ENCODE measurements at places on chromosomes 12 and 14. TPM values are rescaled to one million over a fixed set of nuclear protein-coding genes. Genes with fewer than 3 reads are reported as not detected.

DNA sequence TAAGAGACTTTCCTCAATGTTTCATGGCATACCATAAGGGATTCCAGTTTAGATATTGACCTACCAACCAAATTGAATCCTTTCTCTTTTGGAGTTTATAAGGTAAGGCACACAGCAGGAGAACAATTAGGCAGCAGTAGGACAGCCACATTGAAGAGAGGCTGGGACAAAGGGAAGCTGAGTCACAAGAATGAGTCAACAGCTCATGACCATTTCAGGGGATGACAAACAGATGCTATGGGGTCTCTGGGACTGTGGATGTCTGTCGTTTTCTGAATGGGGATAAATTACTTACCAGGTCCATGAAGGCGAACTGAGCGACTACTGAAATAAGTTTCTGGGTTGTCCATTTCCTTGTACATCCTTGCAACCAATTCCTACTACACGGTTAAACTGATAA is 48.6 kb upstream of the E2F7 start:
- no peaks in the 10 kb centered on the region for H3K36me3 ChIP-seq
- H3K27me3 ChIP-seq: no peaks in the 10 kb centered on the region
- no peak for DNase-seq
- H3K4me3 ChIP-seq: no peak overlapping the region

- peaks cover 9% of the 10 kb centered on the region for H3K4me1 ChIP-seq
- H3K36me3 ChIP-seq: no peaks in the 10 kb centered on the region
- DNase-seq: no peak
- no peak overlapping the region for H3K4me3 ChIP-seq
These were observed 418 bp upstream of the CISTR start for GRCh38 chr12:53752192-53752601.

DNA sequence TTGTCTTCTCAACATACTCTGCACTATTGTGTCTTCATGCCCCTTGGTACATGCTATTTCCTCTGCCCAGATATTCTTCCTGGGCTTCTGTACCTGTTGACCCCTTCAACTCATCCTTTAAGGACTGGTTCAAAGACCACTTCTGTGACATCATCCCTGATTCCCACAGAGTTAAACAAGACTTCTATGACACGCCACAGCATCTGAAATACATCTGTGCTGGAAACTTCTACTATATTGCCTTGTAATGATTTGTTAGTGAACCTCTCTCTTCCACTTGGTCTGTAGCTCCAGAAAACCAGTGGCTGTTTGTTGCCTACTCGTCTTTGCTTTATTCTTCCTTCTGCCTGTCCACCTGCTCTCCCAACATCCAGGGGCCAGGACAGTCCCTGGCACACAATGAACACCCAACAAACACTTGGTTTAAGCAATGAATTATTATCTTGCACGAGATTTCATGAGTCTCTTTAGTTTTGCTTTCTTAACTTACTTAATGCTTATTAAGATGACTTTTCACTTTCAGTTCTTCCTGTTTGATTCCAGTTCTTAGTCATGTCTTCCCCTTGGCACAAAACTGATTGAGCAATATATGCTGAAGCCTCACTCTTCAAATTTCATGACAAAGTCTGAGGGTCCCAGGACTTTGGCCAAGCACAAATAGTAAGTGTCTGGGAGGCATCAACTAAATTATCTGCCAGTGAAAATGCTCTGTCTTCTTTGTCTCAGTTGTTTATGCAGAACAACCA is 485.9 kb downstream of the APAF1 start:
- H3K4me3 ChIP-seq: no peak overlapping the region
- no peak for DNase-seq
- peaks cover 22% of the 10 kb centered on the region for H3K27me3 ChIP-seq
- no peak overlapping the region for H3K27ac ChIP-seq

- peak overlapping the region; percentile 94 for H3K27ac ChIP-seq
- no peaks in the 10 kb centered on the region for H3K36me3 ChIP-seq
- no peaks in the 10 kb centered on the region for H3K27me3 ChIP-seq
- no peak overlapping the region for H3K4me3 ChIP-seq
These were observed 11.6 kb downstream of the FGD6 start for GRCh38 chr12:95205685-95206084.

HOXC6 gene
- total RNA-seq: 3.1 TPM

DNA sequence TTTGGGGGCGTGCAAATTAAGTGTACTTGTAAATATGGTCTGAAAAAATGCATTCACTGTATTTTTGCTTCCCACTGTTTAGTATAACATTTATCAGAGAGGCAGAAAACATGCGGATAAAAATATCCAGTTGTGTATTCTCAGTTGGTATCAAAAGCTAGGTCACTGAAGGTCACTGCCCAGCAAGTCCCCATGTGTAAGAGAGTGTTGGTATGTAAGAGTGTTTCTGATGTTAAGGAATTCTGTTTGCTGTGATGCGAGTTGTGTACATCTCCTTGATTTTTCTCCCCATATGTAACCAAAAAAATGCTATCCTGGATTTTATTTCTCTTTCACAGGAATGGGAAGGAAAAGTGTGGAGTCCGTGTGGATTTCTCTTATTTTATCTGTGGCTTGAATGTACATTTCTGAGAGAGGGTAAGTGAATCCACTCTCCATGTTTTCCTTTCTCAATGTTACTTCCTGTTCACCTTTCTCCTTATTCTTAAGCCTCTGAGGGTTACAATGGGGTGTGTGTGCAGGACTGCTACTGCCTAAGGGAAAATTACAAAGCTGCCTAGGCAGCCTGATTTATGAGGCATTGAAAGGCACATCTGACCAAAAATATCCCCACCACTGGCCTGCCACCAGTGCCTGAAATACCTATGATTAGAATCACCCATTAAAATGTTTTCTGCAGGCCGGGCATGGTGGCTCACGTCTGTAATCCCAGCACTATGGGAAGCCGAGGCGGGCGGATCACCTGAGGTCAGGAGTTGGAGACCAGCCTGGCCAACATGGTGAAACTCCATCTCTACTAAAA is 97.9 kb upstream of the USP44 start:
- no peaks in the 10 kb centered on the region for H3K36me3 ChIP-seq
- no peaks in the 10 kb centered on the region for H3K27me3 ChIP-seq
- peak; percentile 64 for DNase-seq
- peaks cover 8% of the 10 kb centered on the region for H3K4me1 ChIP-seq
- no peak overlapping the region for H3K4me3 ChIP-seq

COX6A1 gene
- 464 TPM for total RNA-seq

- DNase-seq: no peak
- no peaks in the 10 kb centered on the region for H3K36me3 ChIP-seq
- H3K27ac ChIP-seq: peak overlapping the region; percentile 99
- peak overlapping the region; percentile 88 for H3K4me3 ChIP-seq
These were observed 9.8 kb downstream of the RARG start for GRCh38 chr12:53222170-53222721.

- no peaks in the 10 kb centered on the region for H3K4me1 ChIP-seq
- no peaks in the 10 kb centered on the region for H3K36me3 ChIP-seq
- H3K27ac ChIP-seq: no peak overlapping the region
- H3K27me3 ChIP-seq: no peaks in the 10 kb centered on the region
- H3K4me3 ChIP-seq: no peak overlapping the region
- DNase-seq: no peak
These were observed 293.0 kb upstream of the NAV3 start for GRCh38 chr12:77537663-77538062.

SIRT4 gene
- total RNA-seq: 2.8 TPM

DNA sequence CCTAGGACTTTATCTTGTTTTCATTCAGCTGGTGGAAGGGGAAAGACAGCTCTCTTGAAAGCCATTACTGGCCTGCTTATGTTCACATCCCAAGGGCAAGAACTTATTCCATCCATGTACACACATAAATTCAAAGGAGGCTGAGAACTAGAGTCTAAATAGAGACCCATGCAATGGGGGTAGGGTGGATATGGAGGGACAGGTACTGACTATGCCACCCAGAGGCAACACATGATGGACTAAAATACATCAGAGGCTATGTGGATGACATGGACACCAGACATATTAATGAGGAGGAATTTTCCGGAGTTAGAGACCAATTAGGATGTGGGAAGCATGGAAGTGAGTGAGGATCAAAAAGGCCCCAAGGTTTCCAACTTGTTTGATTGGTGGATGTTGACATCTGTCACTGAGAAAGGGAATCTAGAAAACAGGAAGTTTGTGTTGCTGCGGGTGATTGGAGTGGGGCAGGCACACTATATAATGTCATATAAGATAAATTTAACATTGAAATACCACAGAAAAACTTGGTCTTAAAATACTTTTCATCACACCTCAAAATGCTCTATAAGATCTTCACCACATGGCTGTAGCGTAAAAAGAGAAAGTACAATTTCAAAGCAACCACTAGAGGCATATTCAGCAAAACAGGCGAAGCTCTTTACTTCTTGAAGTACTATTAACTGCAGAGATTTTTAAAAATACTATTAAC is 130.4 kb downstream of the GRIP1 start:
- H3K4me3 ChIP-seq: no peak overlapping the region
- H3K36me3 ChIP-seq: no peaks in the 10 kb centered on the region
- no peaks in the 10 kb centered on the region for H3K4me1 ChIP-seq
- H3K27me3 ChIP-seq: peaks cover 19% of the 10 kb centered on the region
- H3K27ac ChIP-seq: no peak overlapping the region

GRCh38 chr12:3797531-3798048 is 44.7 kb upstream of the CRACR2A start:
- H3K4me3 ChIP-seq: no peak overlapping the region
- H3K36me3 ChIP-seq: no peaks in the 10 kb centered on the region
- H3K4me1 ChIP-seq: no peaks in the 10 kb centered on the region
- peaks cover 10% of the 10 kb centered on the region for H3K27me3 ChIP-seq
- no peak overlapping the region for H3K27ac ChIP-seq

- H3K4me1 ChIP-seq: no peaks in the 10 kb centered on the region
- H3K4me3 ChIP-seq: no peak overlapping the region
- no peaks in the 10 kb centered on the region for H3K36me3 ChIP-seq
- no peak overlapping the region for H3K27ac ChIP-seq
- H3K27me3 ChIP-seq: no peaks in the 10 kb centered on the region
These were observed 52.1 kb upstream of the PPFIA2 start for GRCh38 chr12:81811061-81811777.

DNA sequence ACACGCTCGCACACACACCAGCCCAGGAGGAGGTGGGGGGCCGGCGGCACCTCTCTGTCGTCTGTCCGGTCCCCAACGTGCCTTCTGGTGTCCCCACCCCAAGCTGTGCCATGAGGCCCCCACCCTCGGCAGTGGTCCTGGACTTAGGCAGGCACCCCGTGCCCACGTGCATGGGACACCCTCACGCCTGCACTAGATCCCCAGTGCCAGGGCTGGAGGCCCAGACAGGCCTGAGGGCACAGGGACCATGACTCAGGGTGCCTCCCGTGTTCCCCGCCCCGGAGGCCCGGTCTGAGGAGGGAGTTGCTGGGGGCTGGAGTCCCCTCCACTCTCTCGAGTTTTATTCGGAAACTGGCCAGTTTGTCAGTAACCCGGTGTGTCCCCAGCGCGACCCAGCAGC is 38.8 kb downstream of the LRCOL1 start:
- no peaks in the 10 kb centered on the region for H3K4me1 ChIP-seq
- no peaks in the 10 kb centered on the region for H3K27me3 ChIP-seq
- peaks cover 15% of the 10 kb centered on the region for H3K36me3 ChIP-seq
- no peak overlapping the region for H3K27ac ChIP-seq
- no peak for DNase-seq

TMEM52B gene
- not detected for total RNA-seq

GRCh38 chr14:94059998-94060397 is 21.0 kb downstream of the DDX24 start:
- no peaks in the 10 kb centered on the region for H3K4me1 ChIP-seq
- no peaks in the 10 kb centered on the region for H3K27me3 ChIP-seq
- no peak overlapping the region for H3K27ac ChIP-seq
- peaks cover 51% of the 10 kb centered on the region for H3K36me3 ChIP-seq

DNA sequence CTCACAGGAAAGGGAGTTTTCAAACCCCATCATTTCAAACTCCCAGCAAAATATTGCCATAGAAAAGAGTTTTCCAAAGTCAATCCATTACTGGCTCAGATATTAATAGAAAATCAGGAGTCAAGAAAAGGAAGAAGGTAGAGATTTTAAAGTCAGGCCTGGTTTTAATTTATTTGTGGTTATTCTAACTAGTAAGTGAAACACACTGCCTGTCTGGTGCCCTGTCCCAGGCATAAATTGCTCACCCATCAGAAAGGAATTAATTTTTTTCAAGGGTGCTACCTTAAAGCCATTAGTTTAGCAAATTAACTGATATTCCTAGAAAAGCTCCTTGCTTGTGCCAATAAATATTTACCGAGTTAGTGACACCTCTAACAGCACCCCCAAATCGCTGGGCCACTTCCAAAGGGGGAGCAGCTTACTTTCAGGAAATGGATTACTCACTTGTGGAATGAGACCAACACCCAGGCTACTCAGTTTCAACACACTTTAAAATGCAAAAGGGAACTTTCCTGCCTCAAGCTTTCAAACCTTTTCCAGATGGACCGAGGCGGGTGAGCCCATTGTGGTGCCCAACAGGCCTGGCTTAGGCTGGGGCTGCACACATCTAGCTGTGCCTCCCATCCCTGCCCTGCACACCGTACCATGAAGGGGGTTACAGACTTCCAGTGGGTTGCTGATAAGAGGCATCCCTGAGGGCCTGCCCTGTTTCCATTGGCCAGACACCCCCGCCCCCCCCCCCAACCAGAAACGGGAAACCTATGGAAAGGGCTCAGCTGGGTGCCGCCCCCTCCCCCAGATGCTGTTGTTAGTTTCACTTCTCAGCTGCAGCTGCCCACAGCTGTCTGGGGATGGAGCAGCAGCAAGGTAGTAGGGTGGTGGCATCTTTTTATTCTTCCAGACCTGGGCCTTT is 117.2 kb downstream of the SAMD4A start:
- H3K27ac ChIP-seq: no peak overlapping the region
- no peak overlapping the region for H3K4me3 ChIP-seq

GRCh38 chr14:59296508-59296907 is 108.0 kb downstream of the DAAM1 start:
- no peaks in the 10 kb centered on the region for H3K4me1 ChIP-seq
- DNase-seq: no peak
- no peak overlapping the region for H3K4me3 ChIP-seq

DNA sequence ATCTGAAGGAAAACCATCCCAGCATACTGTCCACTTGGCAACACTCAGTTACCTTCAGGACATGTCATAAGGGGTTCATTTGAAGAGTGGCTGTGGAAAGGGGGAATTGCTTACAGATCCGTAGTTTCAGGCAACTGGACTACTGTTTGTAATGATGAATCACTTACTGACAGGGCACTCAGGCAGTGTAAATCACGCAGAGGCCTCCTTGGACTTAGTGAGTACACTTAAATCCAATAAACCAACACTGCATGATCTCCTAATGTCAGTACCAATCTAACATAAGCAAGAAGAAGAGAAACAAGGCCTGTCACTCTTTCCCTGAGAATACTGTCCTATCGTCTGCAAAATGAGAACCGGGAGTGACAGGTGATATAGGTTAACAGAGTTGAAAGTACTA is 104.8 kb downstream of the TRAFD1 start:
- no peak overlapping the region for H3K4me3 ChIP-seq
- DNase-seq: no peak
- H3K27me3 ChIP-seq: no peaks in the 10 kb centered on the region
- H3K36me3 ChIP-seq: peaks cover 26% of the 10 kb centered on the region
- H3K4me1 ChIP-seq: no peaks in the 10 kb centered on the region
- no peak overlapping the region for H3K27ac ChIP-seq

DNA sequence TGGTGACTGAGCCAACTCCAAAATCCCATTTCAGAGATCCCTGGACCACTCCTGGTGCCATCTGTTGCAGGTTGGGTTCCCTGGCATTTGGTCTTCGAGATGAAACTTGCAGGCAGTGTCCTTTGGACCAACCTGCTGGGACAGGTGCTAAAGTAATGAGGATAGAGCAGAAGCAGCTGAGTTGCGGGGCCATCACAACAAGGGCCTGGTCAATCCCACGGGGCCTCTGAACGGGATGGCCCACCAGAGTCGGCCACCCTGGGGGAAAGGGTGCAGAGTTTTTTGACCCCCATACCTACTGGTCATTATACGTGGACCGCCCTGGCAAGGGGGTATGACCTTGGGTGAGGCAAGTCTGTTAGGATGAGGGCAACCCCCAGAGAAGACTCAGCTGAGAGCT is 39.3 kb downstream of the DLK1 start:
- peaks cover 14% of the 10 kb centered on the region for H3K4me1 ChIP-seq
- DNase-seq: no peak
- H3K27me3 ChIP-seq: peaks cover 5% of the 10 kb centered on the region
- no peaks in the 10 kb centered on the region for H3K36me3 ChIP-seq
- H3K4me3 ChIP-seq: no peak overlapping the region
- H3K27ac ChIP-seq: no peak overlapping the region
